ENCODE measurements at places on chromosomes 1 and 21.

DNA sequence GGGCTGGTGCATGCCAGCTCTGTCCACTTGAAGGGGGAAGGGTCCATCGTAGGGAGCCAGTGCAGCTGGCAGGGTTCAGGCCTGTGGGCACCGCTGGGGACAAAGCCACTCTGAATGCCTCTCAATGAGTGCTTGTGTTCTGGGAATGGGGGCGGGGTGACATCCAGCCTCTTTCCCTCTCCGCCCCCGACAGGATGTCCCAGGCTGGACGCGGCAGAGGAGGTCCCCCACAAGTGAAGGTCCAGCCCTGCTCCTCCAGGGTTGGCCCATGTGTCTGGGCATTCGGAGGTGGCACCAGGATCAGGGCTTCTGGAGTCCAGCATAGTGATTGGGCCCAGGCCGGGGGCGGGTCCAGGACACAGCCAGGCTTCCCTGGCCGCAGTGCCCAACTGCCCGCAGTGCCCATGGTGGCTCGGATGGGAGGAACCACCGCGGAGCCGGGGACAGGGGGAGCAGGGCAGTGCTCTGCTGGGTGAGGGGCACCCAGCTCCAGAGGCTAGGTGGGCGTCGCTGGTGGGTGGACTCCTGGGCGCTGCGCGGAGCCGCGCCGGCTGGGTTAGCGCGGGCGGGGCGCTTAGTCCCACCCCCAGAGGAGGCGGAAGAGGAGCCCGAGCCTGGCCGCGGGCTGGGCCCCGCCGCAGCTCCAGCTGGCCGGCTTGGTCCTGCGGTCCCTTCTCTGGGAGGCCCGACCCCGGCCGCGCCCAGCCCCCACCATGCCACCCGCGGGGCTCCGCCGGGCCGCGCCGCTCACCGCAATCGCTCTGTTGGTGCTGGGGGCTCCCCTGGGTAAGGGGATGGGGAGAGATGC, at the start of gene SHISA4:
Gene SHISA4 (plus strand): TSS at position 617 of the 808 bp plus-strand sequence. CDS start 97 bp downstream, at position 714.
- peak; percentile 35 for DNase-seq

GRCh38 chr1:97337250-97338030, 583.4 kb downstream of the DPYD start:
- DNase-seq = no peak

- DNase-seq = no peak
Measured at GRCh38 chr1:154809436-154810413, 60.4 kb downstream of the KCNN3 start.

DNA sequence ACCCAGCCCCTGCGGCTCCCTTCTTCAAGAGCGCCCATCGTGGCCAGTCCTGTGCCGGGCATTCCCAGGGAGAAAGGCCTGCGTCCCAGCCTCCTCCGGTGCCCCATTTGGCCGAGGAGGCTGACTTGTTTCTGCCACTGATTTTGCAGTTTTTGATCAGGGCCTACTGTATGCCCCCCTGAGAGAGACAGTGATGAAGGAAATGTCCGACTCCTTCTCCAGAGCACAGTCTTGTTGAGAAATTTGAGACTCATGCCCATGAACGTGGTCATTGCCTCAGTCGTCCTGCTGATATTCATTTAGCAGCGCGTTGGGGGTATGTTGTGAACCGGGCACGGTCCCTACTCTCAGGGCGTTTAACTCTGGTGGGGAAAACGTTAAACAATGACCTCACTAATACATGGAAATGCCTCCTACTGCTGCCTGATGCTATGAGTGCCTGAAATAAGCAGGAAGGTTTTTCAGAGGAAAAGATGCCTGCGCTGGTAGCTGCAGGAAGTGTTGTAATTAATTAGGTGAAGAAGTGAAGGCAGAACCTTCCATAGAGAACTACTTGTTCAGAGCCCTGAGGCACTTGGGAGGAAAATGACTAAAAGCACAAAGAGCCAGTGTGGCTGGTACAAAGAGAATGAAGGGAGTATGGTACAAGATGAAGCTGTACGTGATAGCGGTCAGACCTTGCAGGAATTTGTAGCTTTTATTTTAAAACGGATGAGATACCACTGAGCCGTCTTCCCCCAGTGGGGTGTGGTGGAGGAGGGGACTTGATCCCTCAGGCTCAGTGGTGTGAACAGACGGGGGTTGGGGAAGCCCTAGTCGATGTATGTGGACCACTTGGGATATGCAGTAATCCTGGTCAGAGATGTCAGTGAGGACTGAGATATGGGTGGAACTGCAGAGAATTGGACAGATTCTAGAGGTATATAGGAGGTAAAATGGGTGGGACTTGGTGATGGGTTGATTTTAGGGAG, 730 bp downstream of the ZCCHC17 start:
- peak; percentile 23 for DNase-seq

DNA sequence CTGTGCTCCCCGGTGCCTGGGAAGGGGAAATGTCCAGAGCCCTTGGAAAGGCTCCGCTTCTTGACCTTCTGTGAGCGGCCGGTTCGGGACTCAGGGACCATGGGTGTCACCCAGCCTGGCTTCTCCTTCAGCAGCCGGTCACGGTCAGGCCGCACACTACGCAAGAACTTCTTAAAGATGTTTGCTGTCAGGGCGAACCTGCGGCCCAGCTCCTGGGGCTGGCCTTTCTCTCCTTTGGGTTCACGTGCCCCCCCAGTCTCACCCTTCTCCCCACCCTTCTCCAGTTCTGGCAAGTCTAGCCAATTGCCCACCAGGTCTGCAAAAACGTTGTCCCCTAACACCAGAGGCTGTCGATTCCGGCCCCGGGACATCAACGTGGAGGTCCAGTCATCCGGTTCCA, 12.1 kb downstream of the INKA2 start:
- DNase-seq = no peak

DNA sequence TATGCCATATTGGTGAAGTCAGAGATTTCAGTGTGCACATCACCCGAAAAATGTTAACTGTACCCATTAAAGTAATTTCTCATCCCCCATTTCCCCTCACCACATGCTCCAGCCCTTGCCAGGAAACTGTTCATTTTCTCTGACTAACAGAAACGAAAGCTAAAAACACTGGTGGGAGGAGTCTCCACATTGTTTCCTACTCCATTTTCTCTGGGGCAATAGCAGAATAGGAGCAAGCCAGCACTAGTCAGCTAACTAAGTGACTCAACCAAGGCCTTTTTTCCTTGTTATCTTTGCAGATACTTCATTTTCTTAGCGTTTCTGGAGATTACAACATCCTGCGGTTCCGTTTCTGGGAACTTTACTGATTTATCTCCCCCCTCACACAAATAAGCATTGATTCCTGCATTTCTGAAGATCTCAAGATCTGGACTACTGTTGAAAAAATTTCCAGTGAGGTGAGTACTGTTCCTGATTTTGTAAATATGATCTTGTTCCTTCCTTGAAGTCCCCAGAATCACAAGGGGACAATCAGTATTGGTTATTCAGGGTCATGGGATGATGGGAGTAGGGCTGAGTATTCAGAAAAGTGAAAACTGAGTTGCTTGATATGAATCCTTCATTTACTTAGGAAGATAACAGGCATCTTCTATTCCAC, at the start of gene IFI16:
Gene IFI16 (plus strand): TSS at position 204 of the 658 bp plus-strand sequence. CDS start 4,774 bp downstream, outside the sequence.
- DNase-seq = no peak

GRCh38 chr1:204495777-204496176, 1.2 kb upstream of the PIK3C2B start:
- DNase-seq = no peak

GRCh38 chr1:201288007-201288406, 4.7 kb downstream of the PKP1 start:
- no peak for DNase-seq

GRCh38 chr1:1080951-1081310, 6.8 kb upstream of the RNF223 start:
- DNase-seq = peak; percentile 41

DNA sequence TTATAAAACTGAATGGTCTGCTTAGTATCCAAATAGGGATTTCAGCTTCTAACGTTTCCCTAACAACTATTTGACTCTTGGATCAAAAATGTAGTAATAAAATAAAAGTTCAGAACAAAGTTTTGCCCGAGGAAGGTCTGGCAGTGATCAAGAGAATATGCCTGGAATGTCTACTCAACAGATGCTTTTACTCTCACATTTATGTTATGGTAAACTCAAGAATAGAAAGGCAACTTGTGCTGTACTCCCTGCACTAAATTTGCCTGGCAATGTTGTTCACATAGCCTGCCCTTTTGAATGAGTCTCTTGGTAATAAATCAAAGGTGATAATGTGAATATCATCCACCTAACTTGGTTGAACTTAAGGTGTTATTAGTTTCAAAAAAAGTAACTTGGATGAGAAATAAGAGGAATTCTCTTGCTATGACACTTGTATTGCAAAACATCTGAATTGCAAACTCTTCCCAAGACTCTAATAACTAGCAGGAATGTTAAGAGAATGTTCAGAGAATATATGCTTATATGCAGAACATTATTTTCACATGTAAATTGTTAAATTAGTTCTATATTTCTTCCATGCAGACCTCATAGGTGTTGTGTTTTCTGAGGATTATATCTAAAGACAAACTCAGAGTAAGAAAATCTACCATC, 215.8 kb downstream of the COL24A1 start:
- DNase-seq = no peak

DNA sequence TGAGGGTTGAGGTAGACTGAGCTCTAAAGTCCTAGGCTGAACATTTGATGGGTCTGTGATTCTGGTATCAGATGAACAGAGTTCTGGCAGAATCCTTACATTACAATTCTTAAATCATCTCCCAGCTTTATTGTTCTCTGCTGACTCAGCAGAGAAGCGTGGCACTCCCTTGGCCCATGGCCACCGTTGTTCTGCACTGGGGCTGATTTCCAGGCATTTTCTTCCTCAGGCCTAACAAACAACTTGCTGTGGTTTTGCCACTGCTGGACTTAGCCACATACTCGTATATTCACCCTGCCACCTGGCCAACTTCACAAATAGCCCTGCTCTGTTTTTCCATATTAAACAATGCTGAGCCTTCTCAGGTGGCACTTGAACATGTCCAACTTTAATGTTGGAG, 223.2 kb downstream of the TNR start:
- no peak for DNase-seq

DNA sequence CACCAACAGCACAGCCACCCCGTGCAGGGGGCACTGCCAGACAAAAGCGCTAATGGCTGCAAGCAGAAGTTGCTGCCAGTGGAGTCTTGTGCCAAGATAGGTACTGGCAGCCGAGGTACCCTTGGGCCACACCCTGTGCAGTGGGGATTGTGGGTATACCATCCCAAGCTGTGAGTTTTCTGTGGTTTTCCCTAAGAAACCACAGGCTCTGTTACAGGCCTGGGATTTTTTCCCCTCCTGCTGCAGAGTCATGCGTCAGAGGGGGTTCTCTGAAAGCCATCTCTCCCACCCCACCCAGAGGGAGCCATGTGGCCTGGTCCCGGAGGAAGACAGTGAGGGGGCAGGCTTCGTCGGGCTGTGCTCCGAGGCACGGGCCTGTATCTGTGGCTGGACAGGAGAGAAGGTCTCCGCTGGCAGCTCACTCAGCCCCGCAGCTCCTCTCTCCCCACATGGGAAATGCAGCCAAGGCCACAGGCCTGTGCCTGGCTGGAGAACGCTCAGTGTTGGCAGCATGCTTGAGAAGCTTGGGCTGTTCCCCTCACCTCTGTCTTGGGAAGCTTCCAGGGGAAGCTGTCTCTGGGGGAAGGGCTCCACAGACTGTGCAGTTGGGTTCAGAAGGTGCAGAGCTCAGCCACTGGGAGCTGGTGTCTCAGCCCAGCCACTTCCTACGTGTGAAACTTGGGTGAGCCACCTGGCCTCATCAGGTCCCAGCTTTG, 42.5 kb downstream of the NEK2 start:
- DNase-seq = no peak

DNA sequence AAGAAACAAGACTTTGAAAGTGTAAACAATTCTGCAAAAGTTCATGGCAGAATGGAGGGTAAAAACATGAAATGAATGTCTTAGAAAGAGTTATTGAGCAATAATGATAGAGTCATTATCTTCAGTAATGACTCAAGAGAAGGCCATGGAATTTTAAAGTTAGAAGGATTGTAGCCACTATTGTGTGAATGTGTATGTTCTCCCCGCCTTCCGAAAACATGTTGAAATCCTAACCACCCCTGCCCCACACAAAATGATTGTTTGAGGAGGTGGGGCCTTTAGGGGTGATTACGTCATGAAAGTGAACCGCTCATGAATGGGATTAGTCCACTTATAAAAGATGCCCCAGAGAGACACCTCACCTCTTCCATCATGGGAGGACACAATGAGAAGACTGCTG, 93.8 kb upstream of the CCDC190 start:
- DNase-seq = no peak

- DNase-seq = no peak
Measured at GRCh38 chr1:204545202-204545601, 29.0 kb downstream of the MDM4 start.

DNA sequence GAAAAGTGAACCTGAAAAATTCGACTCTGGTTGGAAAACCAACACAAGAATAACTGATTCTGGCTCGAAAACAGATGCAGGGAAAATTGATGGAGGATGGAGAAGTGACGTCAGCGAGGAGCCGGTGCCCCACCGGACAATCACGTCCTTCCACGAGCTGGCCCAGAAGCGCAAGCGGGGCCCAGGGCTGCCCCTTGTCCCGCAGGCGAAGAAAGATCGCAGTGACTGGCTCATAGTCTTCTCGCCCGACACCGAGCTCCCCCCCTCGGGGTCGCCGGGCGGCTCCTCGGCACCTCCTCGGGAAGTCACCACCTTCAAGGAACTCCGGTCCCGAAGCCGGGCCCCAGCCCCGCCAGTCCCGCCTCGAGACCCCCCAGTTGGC, 1.9 kb downstream of the RUSC1 start:
- peak; percentile 35 for DNase-seq

DNA sequence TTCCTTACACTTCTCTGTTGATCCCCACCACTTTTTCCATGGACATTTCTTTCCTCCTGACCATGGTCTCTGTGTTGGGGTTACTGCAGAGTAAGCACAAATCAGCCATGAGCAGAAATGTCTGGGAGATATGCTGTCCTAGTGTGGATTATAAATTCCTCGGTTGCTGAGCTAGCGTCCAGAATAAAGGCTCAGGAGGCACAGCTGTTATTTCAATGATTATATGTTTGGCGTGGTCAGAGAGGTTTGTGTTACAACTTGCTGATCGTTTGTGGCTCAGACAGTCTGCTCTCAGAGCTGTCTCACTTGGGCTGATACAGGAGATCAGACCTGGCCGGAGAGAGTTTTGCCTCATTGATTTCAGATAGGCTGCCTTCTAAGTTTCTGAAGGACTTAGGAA, 37.5 kb upstream of the LAMC2 start:
- no peak for DNase-seq

- DNase-seq = no peak
Measured at GRCh38 chr1:5810553-5811270, 181.5 kb downstream of the NPHP4 start.

- DNase-seq = no peak
Measured at GRCh38 chr1:173128742-173129141, 78.0 kb upstream of the TNFSF18 start.

GRCh38 chr1:41006942-41007865, 14.3 kb downstream of the SLFNL1 start:
- no peak for DNase-seq

- DNase-seq = no peak
Measured at GRCh38 chr1:152190589-152190988, 31.6 kb upstream of the RPTN start.

DNA sequence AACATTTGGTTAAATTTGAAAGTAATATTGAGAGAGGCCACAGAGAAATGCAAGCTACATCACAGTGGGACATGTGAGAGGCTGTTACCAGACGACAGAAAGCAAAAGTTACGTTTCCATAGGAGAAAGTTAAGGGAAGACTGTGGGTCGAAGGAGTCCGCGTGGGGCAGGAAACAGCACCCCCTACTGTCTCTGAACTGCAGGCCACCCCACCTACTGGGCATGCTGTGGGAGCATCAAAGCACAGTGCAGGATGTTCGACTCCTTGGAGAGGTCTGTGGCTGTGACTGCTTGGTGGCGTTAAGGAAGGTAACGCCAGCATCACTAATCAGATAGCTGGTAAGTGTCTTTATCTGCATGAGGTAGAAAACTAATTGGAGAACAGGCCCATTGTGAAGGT, 123.9 kb downstream of the PTBP2 start:
- DNase-seq = peak; percentile 53

GRCh38 chr1:157517016-157517415, 35.3 kb downstream of the FCRL5 start:
- no peak for DNase-seq

Data from K562 (cell line).